ENCODE measurements at places on chromosomes 1 and 21. TPM values are rescaled to one million over a fixed set of nuclear protein-coding genes. Genes with fewer than 3 reads are reported as not detected.

DNA sequence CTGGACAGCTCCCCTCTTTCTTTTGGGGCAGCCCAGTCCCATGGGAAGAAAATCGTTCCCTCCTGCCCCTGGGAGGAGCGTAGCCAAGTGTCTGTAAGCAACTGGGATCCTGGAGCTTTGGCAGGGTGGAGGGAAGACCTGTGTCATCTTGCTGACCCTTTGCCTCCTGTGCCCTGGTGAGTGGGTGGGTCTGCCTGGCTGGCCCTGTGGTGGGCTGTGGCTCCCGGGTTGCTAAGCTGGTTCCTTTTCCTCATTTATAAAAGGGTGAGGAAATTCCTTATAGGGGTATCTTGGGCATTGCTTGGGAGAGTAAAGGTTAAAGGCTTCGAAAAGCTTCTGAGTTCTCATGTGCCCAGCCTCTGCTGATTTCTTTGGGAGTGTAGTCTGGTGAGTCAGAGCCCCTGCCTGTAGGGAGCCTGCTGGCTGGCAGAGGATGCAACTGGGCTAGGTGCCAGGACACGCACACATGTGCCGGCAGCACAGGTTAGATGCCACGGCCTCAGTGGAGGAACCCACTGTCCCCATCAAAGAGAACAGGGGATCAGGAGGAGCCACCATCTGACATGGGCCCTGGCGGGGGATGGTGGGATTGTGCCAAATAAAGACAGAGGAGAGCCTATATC is 85.2 kb downstream of the ARHGEF10L start:
- DNase-seq = no peak

TRABD2B gene
- 1.7 TPM for total RNA-seq

DNA sequence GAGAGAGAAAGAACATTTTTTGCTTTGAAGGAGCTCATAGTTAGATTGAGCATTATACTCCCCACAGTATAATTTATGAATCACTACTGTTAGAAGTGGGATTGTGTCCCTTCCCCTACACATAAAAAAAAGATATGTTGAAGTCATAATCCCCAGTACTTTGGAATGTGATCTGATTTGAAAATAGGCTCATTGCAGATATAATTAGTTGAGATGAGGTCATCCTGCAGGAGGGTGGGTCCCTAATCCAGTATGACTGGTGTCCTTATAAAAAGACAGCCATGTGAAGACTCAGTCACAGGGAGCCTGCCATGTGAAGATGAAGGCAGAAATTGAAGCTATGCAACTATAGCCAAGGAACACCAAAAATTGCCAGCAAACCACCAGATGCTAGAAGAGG is 76.4 kb downstream of the TGFB2 start:
- DNase-seq = no peak

GRCh38 chr1:119676571-119677206 is 28.6 kb upstream of the ZNF697 start:
- no peak for DNase-seq

S100B gene
- total RNA-seq = 0.57 TPM

ACTL8 gene
- 0.50 TPM for total RNA-seq

GRCh38 chr1:18045203-18045602 is 62.4 kb upstream of the IGSF21 start:
- no peak for DNase-seq

DNA sequence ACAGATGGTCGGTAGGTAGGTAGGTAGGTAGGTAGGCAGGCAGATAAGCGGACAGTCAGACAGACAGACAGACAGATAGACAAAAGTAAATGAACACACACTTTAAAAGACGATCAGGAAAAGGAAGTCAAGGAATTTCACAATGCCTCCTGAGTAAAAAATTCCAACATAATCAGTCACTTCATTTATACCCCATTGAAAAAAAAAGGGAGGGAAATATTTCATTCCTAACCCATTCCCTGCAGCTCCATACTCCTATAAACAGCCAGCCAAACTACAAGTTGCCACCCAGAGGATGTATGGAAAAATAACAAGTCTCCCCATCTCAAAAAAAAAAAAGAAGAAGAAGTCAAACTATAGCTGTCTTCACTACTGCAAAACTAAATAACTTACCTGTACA is 43.4 kb downstream of the ZZZ3 start:
- no peak for DNase-seq

DNA sequence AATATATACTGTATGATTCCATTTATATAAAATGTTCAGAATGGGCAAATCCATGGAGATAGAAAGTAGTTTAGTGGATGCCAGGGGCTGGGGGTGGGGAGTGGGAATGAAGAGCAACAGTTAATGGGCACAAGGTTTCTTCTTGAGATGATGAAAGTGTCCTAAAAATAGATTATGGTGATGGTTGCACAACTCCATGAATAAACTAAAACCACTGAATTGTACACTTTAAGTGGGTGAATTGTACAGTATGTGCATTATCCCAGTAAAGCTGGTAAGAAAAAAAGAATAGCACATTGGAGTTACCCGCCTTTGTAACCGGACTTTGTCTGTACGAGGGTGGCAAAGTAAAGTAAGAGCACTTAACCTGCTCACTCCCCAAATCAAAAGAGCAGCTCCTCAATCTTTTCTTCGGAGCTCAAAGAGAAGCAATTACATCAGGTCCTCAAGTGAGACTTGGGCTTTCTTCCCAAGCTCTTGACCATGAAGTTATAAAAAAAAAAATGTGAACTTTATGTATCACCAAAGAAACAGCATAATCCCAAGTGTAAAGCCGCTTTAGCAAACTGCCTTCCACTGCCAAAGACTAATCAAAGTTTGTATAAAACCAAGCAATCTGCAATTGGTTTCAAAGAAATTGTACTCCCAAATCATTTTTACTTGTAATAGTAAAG is 32.1 kb downstream of the ALDH9A1 start:
- no peak for DNase-seq

DNA sequence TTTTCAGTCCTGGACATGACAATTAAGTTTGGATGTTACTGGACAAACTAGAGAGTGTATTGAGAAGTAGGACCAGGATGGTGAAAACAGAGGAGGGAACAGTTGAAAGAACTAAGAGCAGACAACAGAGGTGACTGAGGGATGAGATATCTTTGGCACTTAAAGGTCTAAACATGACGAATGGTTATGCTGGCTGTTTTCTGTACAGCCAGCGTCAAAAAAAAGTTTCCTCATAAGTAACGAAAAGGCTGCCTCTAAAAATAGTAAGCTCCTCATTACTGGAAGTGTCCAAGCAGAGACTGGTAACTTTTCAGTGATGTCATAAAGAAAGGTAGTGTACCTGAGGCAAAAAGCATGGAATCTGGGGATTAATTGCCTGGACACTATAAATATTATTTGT is 35.2 kb upstream of the AK4 start:
- no peak for DNase-seq

DNA sequence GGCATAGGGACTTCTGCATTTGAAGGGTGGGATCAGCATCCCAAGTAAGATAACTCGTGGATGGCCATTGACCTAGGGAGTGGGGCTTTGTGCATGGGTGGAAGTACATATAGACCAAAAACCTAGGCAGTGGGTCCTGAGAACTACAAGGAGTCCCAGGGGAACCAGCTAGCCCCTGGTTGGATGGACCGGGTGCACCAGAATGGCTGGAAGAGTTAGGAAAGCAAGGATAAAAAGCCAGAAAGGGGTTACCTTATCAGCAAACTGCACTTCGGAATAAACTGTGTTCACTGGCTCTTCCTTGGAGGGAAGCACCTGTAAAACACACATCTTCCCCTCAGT is 26.6 kb upstream of the SLAMF6 start:
- no peak for DNase-seq

- DNase-seq = no peak
These were observed 168.0 kb upstream of the NR5A2 start for GRCh38 chr1:199859491-199859933.

- no peak for DNase-seq
These were observed 22.1 kb upstream of the FAM43B start for GRCh38 chr1:20530306-20530705.

- DNase-seq = no peak
These were observed 28.8 kb downstream of the NTNG1 start for GRCh38 chr1:107169615-107170014.
